ENCODE measurements at places on chromosomes 6 and 20.
A peak's percentile ranks its signal among the peaks of the same experiment; 100 is the strongest.

DNA sequence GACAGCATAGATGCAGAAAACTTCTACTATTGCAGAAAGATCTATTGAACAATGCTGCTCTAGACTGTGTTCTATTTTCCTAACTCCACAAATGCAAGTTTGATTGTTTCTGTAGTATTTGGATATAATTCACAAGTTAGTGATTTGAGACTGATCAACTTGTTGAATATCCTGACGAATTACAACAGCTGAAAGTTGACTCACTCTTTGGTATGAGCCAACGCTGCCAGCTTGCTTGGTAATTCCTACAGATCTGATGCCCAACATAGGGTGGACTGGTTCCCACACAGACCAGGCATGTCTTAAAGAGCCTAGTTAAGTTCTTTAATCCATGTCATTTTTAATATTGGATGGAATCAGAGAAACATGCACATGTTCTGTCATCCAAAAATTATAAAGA, 231.0 kb upstream of the RAB32 start:
- no peak for DNase-seq
- no peaks in the 10 kb centered on the region for H3K27me3 ChIP-seq
- H3K36me3 ChIP-seq = no peaks in the 10 kb centered on the region
- no peak overlapping the region for H3K4me3 ChIP-seq
- H3K4me1 ChIP-seq = no peaks in the 10 kb centered on the region
- H3K27ac ChIP-seq = no peak overlapping the region

- H3K27me3 ChIP-seq = no peaks in the 10 kb centered on the region
- no peaks in the 10 kb centered on the region for H3K4me1 ChIP-seq
- no peak for DNase-seq
- H3K4me3 ChIP-seq = no peak overlapping the region
- no peaks in the 10 kb centered on the region for H3K36me3 ChIP-seq
- H3K27ac ChIP-seq = no peak overlapping the region
Measured at GRCh38 chr6:151733680-151734320, 73.7 kb upstream of the ESR1 start.

GRCh38 chr6:76892542-76892941, 570.7 kb downstream of the HTR1B start:
- DNase-seq = no peak
- H3K4me3 ChIP-seq = no peak overlapping the region
- no peaks in the 10 kb centered on the region for H3K4me1 ChIP-seq
- no peaks in the 10 kb centered on the region for H3K27me3 ChIP-seq

- no peak overlapping the region for H3K4me3 ChIP-seq
- H3K36me3 ChIP-seq = no peaks in the 10 kb centered on the region
- DNase-seq = no peak
- peaks cover 77% of the 10 kb centered on the region for H3K4me1 ChIP-seq
Measured at GRCh38 chr6:11428371-11428770, 109.2 kb upstream of the TMEM170B start.

DNA sequence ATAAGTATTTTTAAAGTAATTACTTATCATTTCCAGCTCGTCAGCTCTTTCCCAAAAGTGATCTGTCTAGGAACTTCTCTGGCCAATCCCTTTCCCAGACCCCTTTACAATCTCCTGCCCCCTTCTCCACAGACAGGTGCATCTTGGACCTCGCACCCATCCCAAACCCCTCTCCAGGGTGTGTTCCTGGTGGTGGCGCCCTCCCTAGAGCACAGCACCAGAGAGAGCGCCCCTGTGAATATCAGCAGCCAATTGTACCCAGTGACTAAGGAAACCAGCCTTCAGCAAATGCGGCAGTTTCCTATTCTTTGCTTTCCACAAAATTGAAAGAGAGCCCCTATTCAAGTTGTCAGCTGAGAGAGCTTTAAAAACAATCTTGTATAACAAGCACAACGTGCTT, 157.7 kb downstream of the RNASET2 start:
- no peaks in the 10 kb centered on the region for H3K27me3 ChIP-seq
- no peaks in the 10 kb centered on the region for H3K4me1 ChIP-seq
- DNase-seq = no peak
- H3K36me3 ChIP-seq = no peaks in the 10 kb centered on the region
- H3K4me3 ChIP-seq = no peak overlapping the region

- DNase-seq = peak; percentile 70
- H3K4me3 ChIP-seq = no peak overlapping the region
- peaks cover 11% of the 10 kb centered on the region for H3K27me3 ChIP-seq
Measured at GRCh38 chr6:215335-216034, 76.8 kb upstream of the DUSP22 start.

DNA sequence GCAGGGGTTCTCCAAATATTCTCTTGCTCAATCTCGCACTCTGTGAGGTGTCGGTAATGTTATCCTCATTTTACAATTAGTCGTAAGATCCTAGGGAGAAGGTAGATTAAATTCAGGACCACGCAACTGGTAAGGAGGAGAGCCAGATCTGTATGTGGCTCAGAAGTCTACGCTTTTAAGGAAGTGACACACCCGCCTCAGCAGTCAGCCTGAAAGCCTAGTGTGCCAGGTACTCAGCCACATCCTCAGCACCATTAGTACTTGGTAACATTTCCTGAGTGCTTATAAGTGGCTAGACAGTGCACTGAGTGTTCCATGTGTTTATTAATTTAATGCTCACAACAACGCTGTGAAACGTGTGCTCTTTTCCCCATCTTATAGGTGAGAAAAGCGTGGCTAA, 63.7 kb downstream of the DHX35 start:
- H3K27me3 ChIP-seq = no peaks in the 10 kb centered on the region
- peaks cover 73% of the 10 kb centered on the region for H3K36me3 ChIP-seq
- no peak overlapping the region for H3K27ac ChIP-seq
- DNase-seq = no peak

- no peak for DNase-seq
- no peak overlapping the region for H3K27ac ChIP-seq
- no peaks in the 10 kb centered on the region for H3K4me1 ChIP-seq
- H3K36me3 ChIP-seq = no peaks in the 10 kb centered on the region
- no peaks in the 10 kb centered on the region for H3K27me3 ChIP-seq
- no peak overlapping the region for H3K4me3 ChIP-seq
Measured at GRCh38 chr20:55761797-55762196, 243.5 kb downstream of the CBLN4 start.

DNA sequence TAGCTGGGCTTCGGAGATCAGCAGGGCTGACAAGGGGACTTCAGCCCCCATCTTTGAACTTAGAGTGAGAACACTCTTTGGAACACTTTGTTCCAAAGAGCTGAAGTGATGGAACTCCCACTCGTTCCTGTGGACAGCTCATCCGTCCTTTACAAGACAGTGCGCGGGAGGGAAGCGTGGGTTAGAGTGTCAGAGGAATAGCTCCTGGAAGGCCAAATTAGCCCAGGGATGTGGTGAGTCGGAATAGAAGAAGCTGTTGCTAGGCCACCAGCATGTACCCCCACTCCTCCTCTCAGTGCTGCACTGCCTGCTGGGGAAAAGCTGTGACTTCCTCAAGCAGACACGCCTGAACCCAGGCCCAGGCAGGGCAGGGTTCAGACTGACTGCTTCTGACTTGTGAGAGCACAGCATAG, 1.7 kb downstream of the SDCBP2 start:
- DNase-seq = peak; percentile 88
- H3K36me3 ChIP-seq = no peaks in the 10 kb centered on the region
- peaks cover 71% of the 10 kb centered on the region for H3K4me1 ChIP-seq
- peak overlapping the region; percentile 100 for H3K27ac ChIP-seq
- H3K4me3 ChIP-seq = no peak overlapping the region

- H3K36me3 ChIP-seq = peaks cover 11% of the 10 kb centered on the region
- no peak for DNase-seq
- peaks cover 50% of the 10 kb centered on the region for H3K4me1 ChIP-seq
Measured at GRCh38 chr20:5608104-5608441, 142.1 kb upstream of the SHLD1 start.

- H3K27me3 ChIP-seq = no peaks in the 10 kb centered on the region
- H3K27ac ChIP-seq = no peak overlapping the region
- no peak overlapping the region for H3K4me3 ChIP-seq
- no peaks in the 10 kb centered on the region for H3K36me3 ChIP-seq
Measured at GRCh38 chr6:16789329-16790038, 28.2 kb upstream of the ATXN1 start.

DNA sequence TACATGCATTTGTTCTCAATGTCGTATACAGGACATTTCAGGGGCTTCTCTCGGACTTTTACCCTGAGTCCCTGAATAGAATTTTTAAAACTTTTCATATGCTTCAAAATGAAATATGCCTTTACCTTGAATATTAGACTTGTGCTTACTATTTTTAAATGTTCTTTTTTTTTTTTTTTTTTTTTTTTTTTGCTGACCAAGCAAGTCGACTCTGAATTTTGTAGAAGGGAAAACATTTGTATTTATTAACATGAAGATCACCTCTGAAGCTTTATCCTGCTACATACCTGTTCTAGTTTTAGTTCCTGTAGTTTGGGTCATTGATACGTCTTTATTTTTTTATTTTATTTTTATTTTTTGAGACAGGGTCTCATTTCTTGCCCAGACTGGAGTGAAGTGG, 39.7 kb upstream of the SAYSD1 start:
- no peak overlapping the region for H3K27ac ChIP-seq
- DNase-seq = no peak
- no peaks in the 10 kb centered on the region for H3K4me1 ChIP-seq
- no peaks in the 10 kb centered on the region for H3K36me3 ChIP-seq

- no peak overlapping the region for H3K4me3 ChIP-seq
- no peak for DNase-seq
- H3K4me1 ChIP-seq = no peaks in the 10 kb centered on the region
- H3K36me3 ChIP-seq = no peaks in the 10 kb centered on the region
Measured at GRCh38 chr20:43265449-43265848, 75.7 kb upstream of the PTPRT start.

DNA sequence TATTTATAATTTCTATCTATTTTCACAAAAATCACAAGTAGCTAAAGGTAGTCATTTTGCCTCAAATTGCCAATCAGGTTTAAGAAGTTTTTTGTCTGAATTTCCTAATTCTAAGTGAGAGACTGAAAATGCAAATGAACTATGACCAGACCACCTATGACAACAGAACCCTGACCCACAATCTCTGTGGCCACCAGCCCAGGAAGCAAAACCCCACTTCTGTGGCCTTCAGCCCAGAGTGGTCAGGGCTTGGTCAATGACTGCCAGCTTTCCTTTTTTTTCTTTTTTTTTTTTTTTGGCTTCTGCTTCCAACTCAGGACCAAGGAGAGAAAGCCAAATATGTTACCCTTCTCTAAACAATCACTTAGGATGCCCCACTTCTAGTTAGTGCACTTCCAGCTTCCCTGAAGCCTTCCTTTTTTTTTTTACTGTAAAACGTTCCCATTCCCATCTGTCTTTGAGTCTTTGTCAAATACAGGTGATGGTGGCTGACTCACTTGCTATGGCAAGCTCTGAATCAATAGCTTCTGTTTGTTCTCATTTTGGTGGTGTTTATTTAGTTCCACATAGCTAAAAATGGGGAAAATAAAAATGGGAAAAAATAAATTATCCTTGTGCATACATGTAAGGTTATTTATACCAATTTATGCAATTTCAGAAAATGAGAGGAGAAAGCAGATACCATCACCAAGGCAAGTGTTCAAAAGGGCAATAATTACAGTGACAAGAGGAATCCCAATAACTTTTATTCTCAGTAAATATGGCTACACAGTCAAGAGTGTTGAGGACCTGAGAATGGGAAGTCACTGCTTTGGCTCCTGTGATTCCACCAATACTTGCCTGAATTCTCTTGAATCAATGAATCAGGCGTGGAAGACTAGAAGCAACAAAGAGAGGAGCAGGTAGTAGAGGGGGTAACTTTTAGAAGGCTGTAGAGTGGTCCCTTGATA, 170.3 kb upstream of the PDE7B start:
- DNase-seq = no peak
- no peaks in the 10 kb centered on the region for H3K27me3 ChIP-seq
- no peaks in the 10 kb centered on the region for H3K36me3 ChIP-seq
- H3K27ac ChIP-seq = no peak overlapping the region
- no peak overlapping the region for H3K4me3 ChIP-seq
- peaks cover 2% of the 10 kb centered on the region for H3K4me1 ChIP-seq

- H3K36me3 ChIP-seq = no peaks in the 10 kb centered on the region
- DNase-seq = no peak
- no peak overlapping the region for H3K27ac ChIP-seq
Measured at GRCh38 chr6:165983112-165984072, 184.3 kb downstream of the TBXT start.

GRCh38 chr20:63765902-63766301, 26.3 kb downstream of the SLC2A4RG start:
- no peak for DNase-seq
- no peak overlapping the region for H3K27ac ChIP-seq
- H3K36me3 ChIP-seq = no peaks in the 10 kb centered on the region
- H3K4me3 ChIP-seq = no peak overlapping the region

GRCh38 chr6:78599526-78599925, 267.8 kb upstream of the IRAK1BP1 start:
- no peaks in the 10 kb centered on the region for H3K36me3 ChIP-seq
- no peak overlapping the region for H3K4me3 ChIP-seq
- no peaks in the 10 kb centered on the region for H3K4me1 ChIP-seq
- no peak for DNase-seq
- H3K27ac ChIP-seq = no peak overlapping the region

- DNase-seq = no peak
- H3K27me3 ChIP-seq = no peaks in the 10 kb centered on the region
- no peak overlapping the region for H3K4me3 ChIP-seq
- H3K36me3 ChIP-seq = no peaks in the 10 kb centered on the region
Measured at GRCh38 chr20:36466089-36466488, 75.2 kb upstream of the MYL9 start.

GRCh38 chr6:54787825-54788224, 58.7 kb upstream of the FAM83B start:
- H3K27ac ChIP-seq = no peak overlapping the region
- H3K36me3 ChIP-seq = no peaks in the 10 kb centered on the region

GRCh38 chr6:10719296-10719963, 3.4 kb upstream of the TMEM14C start:
- H3K4me3 ChIP-seq = peak overlapping the region; percentile 64
- no peaks in the 10 kb centered on the region for H3K27me3 ChIP-seq
- H3K4me1 ChIP-seq = peaks cover 10% of the 10 kb centered on the region

DNA sequence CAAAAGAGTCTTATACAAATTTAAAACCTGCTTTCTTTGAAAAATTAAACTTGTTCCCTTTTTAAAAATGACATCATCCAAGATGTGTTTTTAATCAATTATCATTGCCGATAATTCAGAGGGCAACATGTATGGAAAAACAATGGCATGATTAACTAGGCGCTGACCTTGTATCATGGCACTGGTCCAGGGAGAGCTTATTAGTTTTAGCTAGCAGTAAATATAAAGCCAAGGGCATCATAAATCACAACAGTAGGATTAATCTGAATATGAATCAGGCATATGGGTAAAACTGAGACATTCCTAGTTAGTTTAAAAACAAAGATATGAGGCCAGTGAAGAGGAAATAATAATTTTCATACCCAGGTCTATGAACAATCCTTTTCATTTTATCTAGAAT, 374.0 kb downstream of the HDGFL1 start:
- H3K4me3 ChIP-seq = no peak overlapping the region
- H3K4me1 ChIP-seq = no peaks in the 10 kb centered on the region
- no peaks in the 10 kb centered on the region for H3K27me3 ChIP-seq
- no peaks in the 10 kb centered on the region for H3K36me3 ChIP-seq
- no peak overlapping the region for H3K27ac ChIP-seq

DNA sequence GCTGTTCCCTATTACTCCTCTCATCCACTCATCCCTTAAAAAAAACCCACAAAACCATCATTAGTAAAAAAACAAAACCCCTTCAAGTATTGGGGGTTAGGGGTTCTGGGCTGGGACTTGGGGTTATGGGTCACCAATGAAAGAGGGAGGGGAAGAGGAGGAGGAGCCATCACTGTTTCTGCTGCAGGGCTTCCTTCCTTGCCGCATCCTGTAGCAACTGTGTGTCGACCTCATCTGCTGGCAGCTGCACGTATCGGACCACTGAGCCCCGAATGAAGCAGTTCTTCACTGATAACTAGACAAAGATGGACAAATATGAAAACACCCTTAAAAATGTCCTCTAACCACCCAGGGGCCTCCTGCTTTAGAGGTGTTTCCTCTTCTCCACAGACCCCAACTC, 2.0 kb upstream of the VARS1 start:
- H3K4me3 ChIP-seq = no peak overlapping the region
- H3K27me3 ChIP-seq = no peaks in the 10 kb centered on the region
- peaks cover 19% of the 10 kb centered on the region for H3K36me3 ChIP-seq
- no peak overlapping the region for H3K27ac ChIP-seq
- peaks cover 12% of the 10 kb centered on the region for H3K4me1 ChIP-seq
- DNase-seq = no peak
